ENCODE measurements at places on chromosomes 2 and 18. TPM values are rescaled to one million over a fixed set of nuclear protein-coding genes. Genes with fewer than 3 reads are reported as not detected.

NCK2 gene
- total RNA-seq: 76.1 TPM

CXCR4 gene
- total RNA-seq: 56.4 TPM

DNA sequence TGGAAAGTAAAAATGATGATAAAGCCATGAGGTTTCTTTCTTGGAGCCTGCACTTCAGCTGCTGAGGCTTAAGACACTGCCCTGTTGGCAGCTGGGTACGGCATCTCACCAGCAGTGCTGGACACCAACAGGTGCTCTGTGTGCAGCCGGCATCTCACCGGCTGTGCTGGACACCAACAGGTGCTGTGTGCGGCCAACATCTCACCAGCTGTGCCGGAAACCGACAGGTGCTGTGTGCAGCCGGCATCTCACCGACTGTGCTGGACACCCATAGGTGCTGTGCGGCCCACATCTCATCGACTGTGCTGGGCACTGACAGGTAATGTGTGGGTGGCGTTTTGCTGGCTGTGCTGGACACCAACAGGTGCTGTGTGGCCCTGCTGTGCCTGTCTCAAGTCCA lies 190.8 kb downstream of the TMEM18 start:
- H3K27ac ChIP-seq: no peak overlapping the region
- no peak overlapping the region for H3K4me3 ChIP-seq
- H3K27me3 ChIP-seq: no peaks in the 10 kb centered on the region
- H3K36me3 ChIP-seq: no peaks in the 10 kb centered on the region
- no peak for DNase-seq

DNA sequence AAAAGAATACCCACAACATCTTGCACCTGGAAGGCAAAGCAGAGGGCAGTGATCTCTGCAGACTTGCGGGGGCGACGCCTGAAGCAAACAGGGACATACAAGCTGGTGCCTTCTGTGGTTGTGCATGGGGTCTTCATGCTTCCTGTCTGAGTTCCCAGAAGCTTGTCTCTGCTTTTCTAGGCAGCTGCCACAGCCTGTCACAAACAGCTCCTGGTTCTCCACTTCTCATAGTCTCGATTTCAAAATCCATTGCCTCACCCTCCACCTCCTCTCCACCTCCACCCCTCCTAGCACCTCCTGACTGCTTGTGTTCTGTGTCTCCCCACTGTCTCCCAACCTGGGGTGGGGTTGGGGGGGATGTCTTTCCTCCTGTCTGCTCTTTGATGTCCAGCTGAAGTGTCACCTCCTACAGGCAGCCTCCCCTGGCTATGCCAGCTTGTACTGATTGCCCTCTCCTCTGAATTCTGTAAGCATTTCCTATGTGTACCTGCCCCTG lies 1.7 kb upstream of the PROC start:
- peak; percentile 15 for DNase-seq
- H3K27ac ChIP-seq: no peak overlapping the region
- peaks cover 31% of the 10 kb centered on the region for H3K27me3 ChIP-seq
- peaks cover 21% of the 10 kb centered on the region for H3K4me1 ChIP-seq

- no peak for DNase-seq
- H3K4me1 ChIP-seq: peaks cover 36% of the 10 kb centered on the region
- peaks cover 13% of the 10 kb centered on the region for H3K27me3 ChIP-seq
- H3K36me3 ChIP-seq: no peaks in the 10 kb centered on the region
These were observed 17.1 kb downstream of the FAM178B start for GRCh38 chr2:96969321-96969720.

GRCh38 chr18:13107074-13107473 lies 111.5 kb upstream of the LDLRAD4 start:
- no peak for DNase-seq
- no peaks in the 10 kb centered on the region for H3K4me1 ChIP-seq
- H3K27ac ChIP-seq: no peak overlapping the region
- no peak overlapping the region for H3K4me3 ChIP-seq
- H3K27me3 ChIP-seq: no peaks in the 10 kb centered on the region

DNA sequence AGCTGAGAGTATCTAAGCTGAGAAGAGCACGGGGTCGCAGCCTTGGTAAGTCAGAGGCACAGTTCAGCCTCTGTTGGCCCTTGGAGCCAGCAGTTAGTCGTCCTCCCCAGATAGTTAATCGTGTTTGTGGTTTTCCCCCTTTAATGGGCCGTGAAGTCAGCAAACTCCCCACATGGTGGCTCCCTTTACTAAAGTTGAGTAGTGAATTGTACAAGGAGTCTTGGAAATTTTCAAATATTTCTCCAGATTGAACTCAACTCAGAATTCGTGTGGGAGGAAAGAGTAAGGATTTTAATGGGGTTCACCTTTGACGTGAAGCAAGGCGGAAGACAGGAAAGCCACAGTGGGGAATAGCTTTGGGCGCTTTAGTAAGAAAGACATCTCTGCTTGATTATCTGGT lies 2.4 kb upstream of the ADCYAP1 start:
- H3K4me1 ChIP-seq: peaks cover 12% of the 10 kb centered on the region
- no peak for DNase-seq
- no peaks in the 10 kb centered on the region for H3K36me3 ChIP-seq
- H3K27ac ChIP-seq: no peak overlapping the region

DNA sequence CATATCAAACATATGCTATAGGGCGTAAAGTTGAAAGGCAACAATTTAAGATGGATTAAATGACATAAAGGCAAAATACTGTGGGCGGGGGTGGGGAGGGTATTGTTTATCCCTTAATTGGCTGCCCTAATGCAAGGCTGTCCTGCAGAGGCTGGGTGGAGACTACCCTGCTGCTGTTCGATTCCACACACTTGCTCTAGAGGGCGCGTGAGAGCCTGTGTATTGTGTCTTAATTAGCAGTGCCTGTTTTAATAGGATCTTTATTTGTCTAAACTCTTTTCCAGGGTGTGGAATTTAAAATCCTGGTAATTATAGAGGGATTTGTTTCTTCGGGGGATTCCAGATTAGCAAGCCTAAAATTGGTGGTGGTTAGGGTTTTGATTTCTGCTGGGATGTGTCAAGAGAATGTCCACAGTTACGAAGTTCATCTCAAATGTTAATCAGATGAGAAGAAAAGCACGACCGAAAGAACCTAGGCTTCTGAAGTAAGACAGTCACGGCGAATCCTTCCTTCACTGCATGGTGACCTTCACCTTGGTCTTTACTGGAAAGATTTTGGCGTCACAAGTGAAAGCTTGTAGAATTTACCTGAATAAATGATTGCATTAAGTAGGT lies 103.5 kb upstream of the MAP3K20 start:
- peaks cover 34% of the 10 kb centered on the region for H3K4me1 ChIP-seq
- H3K27me3 ChIP-seq: peaks cover 8% of the 10 kb centered on the region
- no peaks in the 10 kb centered on the region for H3K36me3 ChIP-seq
- no peak overlapping the region for H3K27ac ChIP-seq
- peak; percentile 46 for DNase-seq
- no peak overlapping the region for H3K4me3 ChIP-seq
